ENCODE measurements at places on chromosomes 1 and 21.

- no peak for DNase-seq
These were observed 1.5 kb downstream of the EIF3I start for GRCh38 chr1:32223683-32224082.

DNA sequence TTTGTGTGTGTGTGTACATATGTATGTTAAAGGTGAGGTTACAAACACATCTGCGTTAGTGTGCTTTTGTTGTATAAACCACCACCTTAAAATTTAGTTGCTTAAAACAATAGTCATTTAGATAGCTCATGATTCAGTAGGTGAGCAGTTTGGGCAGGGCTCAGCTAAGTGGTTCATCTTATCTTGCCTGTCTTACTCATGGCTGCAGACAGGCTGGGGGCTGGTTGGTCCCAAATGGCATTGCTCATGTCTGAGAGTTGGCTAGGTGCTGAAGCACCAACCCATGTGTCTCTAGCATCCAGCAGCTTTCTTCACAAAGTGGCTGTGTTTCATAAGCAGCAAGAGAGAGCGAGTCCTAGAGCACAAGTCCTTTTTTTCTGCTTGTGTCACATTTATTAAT lies 91.4 kb downstream of the MACF1 start:
- DNase-seq = no peak

- DNase-seq = no peak
These were observed 40.9 kb downstream of the RPL5 start for GRCh38 chr1:92872719-92873118.

DNA sequence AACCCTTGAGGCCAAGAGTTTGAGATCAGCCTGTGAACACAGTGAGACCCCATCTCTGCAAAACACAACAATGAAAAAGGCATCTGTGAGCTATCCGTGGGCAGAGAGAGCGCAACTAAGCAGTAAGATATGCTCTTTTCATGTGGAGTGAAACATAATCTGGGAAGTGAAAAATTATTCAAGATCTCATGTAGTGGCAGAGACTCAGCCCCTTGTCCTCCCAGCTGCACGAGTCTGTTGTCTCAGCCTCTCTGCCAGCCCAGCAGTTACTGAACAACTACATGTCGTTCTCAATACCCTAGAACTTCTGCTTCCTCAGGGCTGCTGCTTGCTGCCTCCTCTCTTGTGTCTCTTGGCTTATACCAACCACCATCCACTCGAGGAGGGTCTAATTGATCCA lies 61.3 kb upstream of the WDR26 start:
- DNase-seq = no peak

GRCh38 chr1:66876664-66877063 lies 48.0 kb downstream of the DNAI4 start:
- no peak for DNase-seq

GRCh38 chr1:47449822-47450552 lies 12.1 kb downstream of the FOXD2 start:
- DNase-seq = no peak

DNA sequence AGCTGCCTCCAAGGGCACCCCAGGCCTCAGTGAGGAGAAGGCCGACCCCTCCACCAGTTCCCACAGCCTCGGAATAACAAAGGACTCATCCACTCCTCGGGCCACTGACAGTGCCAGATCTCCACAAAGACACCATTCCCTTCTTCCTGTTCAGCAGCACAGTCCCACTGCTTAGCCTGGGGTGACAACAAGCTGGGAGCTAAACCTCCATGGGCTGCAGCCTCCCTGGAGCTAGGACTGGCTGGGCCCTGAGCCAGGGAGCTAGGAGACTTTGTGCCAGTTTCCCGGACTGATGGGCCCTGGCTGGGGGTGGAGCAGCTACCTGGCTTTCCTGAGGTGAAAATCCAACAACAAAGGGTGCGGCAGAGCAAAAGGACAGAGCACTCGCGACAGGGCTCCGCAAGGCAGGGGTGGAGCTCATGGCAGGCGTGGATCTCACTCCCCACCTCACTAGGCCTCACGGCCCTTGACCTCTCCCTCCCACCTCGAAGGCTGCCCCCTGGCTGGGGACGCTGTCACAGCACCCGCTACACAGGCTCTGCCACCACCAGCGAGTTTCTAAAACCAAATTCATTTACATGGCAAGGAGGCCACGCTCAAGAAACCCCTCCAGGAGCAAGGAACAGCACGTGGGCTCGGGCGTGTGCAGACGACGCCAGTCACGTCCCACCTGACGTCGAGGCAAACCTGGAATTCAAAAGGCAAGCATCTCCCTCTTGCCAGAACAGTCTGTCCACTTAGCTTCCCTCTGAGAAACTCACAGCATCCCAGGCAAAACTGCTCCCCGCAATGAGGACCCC lies 13.8 kb downstream of the SLC35E2B start:
- DNase-seq = no peak

DNA sequence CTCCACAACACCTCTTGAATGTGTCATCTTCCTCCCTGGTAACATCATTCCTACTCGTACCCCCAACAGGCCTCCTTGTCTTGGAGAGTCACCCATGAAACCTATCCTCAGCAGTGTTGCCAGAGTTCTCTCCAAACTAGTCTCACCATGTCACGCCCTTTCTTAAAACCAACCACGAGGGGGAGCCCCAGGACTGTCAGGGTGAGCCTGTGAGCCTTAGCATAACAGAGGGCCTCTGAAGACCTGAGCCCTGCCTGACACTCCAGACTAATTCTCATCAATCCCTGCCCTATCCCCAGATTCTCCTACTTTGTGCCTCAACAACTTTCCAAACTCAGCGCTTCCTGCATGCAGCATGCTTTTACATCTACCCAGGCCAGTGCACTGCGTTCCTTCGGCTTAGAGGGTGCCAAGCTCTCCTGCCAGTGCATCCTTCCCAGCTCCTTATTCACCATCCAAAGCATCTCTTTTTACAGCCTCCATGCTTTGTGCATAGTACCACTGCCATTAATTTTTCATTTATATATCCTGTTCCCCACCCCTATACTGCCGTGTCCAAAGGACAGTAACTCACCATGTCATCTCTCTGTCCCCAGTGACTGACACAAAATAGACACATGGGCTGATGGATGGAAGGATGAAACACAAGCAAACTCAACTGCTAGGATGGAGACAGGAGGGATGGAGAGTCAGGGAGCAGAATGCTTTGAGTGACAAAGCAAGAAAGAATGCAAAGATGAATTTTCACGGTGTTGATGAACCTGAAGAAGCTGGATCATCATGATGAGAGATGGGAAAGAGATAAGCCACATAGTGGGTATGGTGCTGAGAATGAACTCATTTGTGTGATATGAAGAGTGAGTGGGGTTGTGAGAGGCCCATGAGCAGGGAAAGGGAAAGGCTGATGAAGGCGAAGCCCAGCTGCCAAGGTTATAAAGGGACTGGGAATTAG lies 34.0 kb downstream of the ZNF697 start:
- DNase-seq = no peak

Measured in activated T-helper 1 cell treated with anti-CD3 and anti-CD28 coated beads, Interleukin-2, amount 50 U/mL, for 16 hours (primary cell).